G401 (cell line): ENCODE measurements at places on chromosomes 1 and 21. TPM values are rescaled to one million over a fixed set of nuclear protein-coding genes. Genes with fewer than 3 reads are reported as not detected.
A peak's percentile ranks its signal among the peaks of the same experiment; 100 is the strongest.

DNA sequence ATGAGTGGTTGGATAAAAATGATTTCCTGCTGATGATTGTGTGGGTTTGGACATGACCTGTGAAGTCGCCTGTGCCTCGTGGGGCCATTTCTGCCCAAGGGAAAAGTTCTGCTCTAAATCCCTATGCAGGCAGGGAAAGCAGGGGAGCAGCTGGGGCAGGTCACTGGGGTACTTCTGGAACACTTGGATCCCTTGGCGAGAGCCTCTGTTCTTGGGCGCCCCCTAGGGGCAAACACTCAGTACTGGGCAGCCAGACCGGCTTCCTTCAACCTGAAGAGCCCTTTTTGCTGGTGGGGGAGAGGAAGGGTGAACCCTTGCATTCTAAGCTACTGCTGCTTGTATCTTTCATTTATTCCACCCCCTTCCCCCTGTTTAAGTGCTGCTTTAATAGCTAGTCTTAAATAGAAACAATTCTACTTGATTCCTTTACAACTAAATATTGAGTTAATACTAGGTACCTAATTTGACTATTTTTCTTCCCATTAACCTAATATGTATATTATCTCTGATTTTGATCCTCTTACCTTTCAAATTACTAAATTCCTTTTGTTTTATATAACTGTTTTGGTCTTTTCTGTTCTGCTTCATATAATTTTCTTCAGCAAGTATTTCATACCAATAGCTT, 5.1 kb upstream of the CLEC20A start:
- DNase-seq: peak; percentile 26

- DNase-seq: no peak
These were observed 9.1 kb downstream of the BCL9 start for GRCh38 chr1:147550302-147550937.

GRCh38 chr1:84425150-84425896, 27.0 kb downstream of the DNASE2B start:
- no peak for DNase-seq

The ADGRB2 gene
- total RNA-seq: 45.4 and 49.5 TPM in 2 replicates

- DNase-seq: no peak
These were observed 44.5 kb downstream of the PGBD5 start for GRCh38 chr1:230381585-230381984.

DNA sequence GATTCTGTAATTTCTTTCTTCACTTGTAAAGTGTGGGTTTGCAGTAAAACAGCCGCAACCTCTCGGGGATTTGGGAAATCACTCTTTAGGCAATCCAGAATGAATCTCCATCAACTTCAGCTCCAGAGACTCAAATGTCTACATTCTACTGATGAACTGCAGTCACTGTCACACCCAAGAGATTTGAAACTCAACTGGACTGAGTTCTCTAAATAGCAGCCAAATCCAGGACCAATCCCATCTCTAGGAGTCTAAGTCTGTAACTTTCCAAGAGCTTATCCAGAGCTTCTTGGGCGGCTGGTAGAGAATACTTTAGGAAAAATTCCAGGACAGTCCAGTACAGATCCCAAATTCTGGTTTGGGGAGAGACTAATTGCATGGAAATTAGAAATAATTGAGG, 62.9 kb downstream of the ADAMTS1 start:
- no peak for DNase-seq

DNA sequence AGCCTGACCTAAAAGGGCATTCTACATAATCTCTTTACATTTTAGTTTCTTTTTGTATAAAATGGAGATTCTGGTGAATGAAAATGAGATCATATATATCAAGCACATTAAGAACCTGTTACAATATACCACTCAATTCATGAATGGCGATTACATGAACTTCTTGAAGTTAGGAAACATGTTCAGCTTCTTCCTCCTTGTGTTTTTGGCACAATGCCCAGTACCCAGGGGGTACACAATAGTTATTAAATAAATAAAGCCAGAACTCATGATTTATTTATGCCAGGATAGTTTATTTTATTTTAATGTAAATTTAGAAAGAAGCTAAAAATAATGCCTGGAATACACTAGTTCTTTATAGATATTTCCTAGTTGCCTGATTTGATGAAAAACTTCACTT, 186.0 kb upstream of the PTGFR start:
- DNase-seq: no peak

The PM20D1 gene
- total RNA-seq: not detected in 2 replicates

GRCh38 chr1:197604302-197604701, 171.0 kb downstream of the DENND1B start:
- DNase-seq: no peak

DNA sequence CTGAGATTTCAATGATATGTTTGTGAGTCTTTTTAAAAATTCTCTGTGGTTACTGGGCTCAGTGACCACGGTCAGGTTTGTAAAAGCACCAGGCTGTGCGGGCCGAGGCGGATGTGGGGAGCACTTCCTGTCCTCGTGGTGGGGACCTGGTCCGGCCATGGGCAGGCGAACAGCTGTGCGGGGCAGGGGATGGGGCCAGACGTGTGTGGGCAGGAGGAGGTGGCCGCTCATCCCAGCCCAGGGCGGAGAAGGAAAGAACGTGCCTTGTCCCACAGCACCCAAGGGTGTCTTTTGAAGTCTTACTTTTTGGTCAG, 5.2 kb upstream of the OXCT2 start:
- DNase-seq: no peak

DNA sequence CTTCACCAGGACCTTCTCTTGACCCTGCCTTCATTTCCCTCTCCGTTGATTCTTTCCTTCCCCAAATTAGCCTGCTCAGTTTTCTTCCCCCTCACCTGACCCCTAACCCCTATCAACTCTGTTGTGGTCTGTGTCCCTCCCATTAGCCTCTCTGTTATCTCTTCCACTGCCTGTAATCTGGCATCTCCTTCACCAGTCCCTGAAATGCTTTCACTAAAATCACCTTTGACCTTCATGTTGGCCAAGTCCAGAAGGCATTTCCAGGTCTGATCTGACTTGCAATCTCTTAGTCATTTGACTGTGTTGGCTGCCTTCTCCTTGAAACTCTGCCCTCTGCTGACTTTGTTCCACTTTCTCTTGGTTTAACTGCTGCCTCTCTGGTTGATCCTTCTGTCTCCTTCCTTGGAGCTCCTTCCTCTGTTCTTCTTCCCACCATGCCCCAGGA, 28.2 kb downstream of the ATP8B2 start:
- DNase-seq: peak; percentile 23

DNA sequence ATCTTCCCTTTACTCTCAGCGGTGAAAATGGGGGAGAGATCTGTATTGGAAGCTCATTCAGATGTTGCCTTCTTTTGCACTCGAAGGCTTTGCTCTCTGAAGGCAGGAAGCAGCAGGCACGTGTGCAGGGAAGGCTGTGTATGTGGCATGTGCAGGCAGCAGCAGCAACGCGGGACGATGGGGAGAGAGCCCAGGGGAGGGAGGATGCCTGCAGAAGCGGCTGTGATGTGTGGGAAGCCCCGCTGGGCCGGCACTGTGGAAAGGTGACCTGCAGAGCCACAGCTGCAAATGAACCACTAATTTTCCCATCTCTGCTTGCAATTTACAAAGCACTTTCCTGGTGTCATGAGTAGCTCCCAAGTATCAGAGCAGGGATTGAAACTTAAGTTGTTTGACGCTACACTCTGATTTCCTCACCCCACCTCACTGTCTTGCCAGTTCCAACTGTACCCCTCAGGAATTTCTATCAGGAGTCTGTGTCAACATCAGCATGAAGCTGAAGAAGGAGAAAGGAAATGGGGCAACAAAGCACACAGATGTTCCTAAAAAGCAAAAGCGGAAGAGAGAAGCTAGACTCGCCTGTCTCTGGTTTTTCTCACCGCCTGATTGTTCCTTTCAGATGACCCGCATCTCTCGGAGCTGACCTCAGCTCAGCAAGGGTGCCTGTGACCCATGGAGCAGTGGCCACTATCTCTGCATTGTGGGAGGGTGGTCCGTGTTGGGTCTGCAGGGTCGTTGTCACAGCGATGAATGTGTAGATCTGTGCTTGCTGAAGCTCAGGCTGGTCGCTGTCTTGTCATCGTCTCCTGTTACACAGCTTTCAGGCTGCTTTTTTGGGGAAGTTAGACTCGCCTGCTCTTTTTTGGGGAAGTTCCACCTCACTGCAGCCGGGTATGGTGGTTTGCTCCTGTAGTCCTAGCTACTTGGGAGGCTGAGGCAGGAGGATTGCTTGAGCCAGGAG, 156.1 kb downstream of the KIF26B start:
- DNase-seq: no peak

DNA sequence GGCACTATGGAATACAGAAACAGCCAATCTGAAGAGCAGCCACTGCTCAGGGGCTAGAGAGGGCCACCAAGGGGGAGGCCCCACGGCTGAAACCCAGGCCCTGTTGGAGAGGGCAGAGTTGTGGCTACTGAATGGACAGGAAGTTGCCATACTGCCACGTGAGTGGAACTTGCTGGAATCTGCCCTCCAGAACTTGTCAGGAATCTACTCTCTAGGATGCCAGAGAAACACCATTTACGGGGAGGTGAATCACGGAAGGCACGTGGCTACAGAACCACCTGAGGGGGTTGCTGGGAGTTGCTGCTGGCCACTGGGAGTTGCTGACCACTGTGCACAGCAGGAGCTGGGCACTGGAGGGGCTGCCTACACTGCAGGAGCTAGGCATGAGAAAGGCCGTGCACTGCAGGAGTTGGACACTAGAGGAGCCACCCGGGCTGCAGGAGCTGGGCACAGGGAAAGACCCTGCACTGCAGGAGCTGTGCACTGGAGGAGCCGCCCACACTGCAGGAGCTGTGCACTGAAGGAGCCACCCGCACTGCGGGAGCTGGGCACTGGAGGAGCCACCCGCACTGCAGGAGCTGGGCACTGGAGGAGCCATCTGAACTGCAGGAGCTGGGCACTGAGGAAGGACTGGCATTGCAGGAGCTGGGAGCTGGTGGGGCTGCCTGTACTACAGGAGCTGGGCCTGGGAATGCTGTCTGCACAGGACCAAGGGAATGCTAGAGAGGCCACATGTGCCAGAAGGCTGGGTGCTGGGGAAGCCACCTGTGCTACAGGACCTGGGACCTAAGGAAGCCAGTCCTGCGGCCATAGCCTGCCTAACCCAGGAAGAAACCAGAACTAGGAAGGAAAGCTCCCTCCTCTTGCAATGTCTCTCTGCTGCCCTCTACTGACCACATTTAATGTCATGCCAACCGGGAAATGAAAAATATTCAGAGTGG, 343.4 kb downstream of the MATN1 start:
- peak; percentile 88 for DNase-seq
